ENCODE measurements at places on chromosomes 5 and 9.

- DNase-seq: no peak
These were observed 184.6 kb upstream of the PUM3 start for GRCh38 chr9:3028535-3028934.

- no peak for DNase-seq
These were observed 43.3 kb downstream of the PRRX2 start for GRCh38 chr9:129708793-129709192.

DNA sequence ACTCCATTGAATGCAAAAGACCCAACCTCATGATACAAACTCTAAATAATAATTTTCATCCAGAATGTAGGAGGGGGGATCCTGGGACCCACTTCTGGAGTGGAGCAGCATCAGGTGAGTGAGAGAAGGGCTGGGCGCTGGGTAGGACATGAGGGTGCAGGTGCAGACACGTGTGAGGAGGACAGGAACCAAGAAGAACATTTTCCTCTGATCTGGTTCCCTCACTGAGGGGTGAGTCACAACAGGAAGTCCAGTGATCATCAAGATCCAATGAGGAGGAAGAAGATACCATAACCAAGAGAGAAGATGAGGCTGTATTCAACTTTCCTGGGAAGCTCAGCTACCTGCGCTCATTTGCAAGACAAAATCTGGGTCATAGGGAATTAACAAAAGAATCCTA, 57.4 kb downstream of the SFXN1 start:
- no peak for DNase-seq

DNA sequence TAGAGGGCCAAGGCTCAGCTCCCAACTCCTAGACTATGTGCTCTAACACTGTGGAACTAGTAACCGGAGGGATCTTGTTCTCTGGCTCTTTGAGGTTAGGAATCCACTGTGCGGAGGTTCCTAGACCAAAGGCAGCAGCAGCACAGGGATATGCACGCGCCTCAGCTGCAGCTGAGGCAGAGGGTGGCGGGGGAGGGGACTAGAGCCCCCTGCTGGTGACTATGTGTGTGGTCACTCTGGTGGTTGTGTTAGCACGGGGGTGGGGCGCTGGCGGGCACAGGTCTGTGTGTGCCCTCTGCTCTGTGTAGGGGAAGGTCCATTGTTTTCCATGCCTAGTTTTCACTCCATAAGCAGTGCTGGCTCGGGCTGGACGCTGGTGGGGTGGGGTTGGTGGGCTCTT, 458.0 kb upstream of the IZUMO3 start:
- no peak for DNase-seq

- no peak for DNase-seq
These were observed 17.7 kb downstream of the SLC28A3 start for GRCh38 chr9:84322828-84323227.

- DNase-seq: no peak
These were observed 7.7 kb downstream of the MACROH2A1 start for GRCh38 chr5:135391116-135391868.

DNA sequence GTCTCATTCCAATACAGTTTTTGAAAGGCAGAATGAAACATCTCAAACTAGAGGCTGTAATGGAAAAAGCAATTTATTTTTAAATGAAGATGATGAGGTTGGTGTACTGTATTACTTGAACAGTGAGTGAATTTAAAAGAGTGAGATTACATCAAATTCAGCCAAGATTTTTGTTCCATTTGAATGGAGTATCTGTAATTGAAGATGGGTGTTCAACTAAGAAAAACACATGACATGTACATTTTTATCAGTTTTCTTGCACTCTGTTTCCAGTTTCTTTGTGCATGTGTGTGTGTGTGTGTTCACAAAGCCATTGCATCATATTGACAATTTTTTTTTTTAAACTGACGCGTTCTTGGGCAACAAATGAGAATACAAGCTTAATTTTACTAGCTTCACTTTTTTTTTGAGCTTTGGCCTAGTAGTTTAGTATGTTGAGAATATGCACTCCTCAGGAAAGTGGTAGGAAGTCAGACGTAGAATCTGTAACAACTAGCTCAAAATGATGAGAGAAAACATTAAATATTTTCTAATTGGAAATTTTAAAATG, 243.5 kb downstream of the MAST4 start:
- no peak for DNase-seq

DNA sequence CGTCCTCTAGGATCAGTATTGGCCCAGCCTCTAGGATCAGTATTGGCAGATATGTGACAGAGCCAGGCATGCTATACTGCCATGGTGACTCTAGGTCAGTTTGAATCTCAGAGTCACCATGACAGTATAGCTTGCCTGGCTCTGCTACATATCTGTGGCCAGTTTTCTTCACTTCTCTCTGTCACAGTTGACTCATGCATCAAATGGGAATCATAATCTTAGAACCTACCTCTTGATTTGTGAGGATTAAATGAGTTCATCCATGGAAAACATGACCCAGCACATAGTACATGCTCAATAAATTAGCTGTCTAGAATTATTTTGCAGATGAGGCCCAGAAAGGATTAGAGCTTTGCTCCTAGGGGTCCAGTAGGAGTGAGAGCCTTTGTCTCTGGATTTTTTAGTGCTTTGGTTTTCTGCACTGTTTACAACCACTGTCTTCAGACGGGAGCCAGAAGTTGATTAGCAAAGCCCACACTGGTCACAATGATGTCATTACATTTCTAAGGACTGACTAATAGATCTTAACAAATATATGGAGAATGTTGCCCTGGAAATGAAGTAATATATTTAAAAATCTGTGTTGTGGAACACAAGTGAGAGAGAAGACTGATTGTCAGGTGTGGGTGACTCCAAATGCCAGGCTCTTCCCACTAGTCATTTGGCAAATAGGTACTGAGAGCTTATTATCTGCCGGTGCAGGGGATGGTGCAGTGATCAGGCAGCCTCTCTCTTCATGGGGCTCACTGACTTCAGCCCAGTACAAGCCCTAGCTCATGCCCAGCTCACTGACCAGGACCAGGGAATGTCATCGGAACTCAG, 76.0 kb downstream of the COL15A1 start:
- DNase-seq: no peak

- no peak for DNase-seq
These were observed 323.1 kb upstream of the DAP start for GRCh38 chr5:11084111-11084510.

DNA sequence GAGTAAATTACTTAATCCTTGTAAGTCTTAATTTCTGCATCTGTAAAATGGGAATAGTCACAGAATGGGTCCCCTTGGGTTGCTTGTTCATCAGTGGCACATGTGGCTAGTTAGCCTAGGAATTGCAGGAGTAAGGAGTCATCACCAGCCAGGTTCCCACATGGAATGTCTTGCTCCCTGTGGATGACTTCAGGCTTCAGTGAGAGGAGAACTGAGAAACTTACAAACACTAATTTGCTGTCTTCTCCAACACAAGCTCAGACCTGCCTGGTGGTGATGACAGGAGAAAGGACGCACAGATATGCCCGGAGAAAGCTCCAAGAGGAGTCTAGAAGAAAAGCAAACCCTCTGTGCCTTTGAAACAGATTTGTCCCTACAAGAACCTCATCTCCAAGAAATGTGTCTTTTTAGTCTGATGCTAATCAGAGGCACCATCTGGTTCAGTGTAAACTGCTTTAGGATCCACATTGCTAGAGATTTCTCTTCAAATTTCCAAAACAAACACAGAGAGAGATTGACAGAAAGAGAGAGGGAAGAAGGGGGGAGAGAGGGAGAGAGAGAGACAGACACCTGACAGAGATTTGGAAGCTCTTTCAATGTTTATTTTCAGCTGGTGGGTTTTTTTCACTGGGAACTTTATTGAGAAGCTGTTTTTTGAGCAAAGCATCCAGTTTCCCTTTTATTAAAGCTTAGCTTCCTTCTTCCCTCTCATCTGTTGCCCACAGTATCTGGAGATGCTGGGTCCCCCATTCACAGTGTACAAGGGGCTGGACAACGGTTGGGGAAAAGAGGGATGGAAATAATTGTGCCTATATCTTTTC, 128.3 kb downstream of the DOCK2 start:
- DNase-seq: no peak

DNA sequence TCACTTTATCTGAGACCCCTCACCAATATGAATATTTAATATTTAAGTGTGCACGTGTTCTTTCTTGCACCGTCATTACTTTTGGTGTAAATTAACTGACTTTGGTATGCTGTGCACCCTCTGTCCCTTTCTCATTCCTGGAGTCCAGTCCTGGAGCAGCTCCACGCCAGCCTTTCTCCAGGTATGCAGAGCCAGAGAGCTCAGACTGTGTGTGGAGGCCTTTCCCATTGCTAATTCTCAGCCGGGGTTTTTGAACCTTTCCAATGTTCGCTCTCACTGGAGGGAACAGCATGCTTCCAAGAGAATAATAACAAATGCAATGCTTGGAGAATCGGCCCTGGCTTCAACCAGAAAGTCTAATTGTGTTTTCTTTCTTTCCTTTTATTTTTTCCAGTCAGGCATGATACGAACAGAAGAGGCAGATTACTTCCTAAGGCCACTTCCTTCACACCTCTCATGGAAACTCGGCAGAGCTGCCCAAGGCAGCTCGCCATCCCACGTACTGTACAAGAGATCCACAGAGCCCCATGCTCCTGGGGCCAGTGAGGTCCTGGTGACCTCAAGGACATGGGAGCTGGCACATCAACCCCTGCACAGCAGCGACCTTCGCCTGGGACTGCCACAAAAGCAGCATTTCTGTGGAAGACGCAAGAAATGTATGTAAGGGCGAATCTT, 41.7 kb downstream of the ADAMTS16 start:
- DNase-seq: no peak

- no peak for DNase-seq
These were observed 25.1 kb downstream of the ZNF618 start for GRCh38 chr9:113901221-113901688.

GRCh38 chr5:41871852-41872251, 1.6 kb upstream of the OXCT1 start:
- no peak for DNase-seq

DNA sequence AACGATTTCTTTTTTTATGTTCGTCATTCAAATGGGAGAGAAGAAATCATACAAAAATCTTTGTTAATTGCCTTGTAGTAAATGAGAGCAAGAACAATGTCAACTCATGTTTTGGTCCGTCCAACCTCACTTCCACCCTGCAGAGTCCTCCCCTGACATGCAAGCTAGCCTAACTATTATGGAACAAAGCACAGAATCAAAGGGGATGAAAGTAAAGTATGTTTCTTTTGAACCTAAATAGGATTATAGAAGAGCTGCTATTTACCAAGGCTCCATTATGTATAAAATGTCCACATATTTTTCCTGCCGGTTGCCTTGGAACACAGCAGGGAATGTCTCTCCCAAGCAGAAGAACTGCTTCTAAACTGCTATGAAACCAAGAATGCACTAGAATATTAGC, 161.1 kb downstream of the MRPS30 start:
- DNase-seq: no peak

- DNase-seq: no peak
These were observed 12.1 kb upstream of the C5orf63 start for GRCh38 chr5:127085371-127085770.
